A549 treated with CpdA at 1 μM for 4 hours (cell line): ENCODE measurements at places on chromosomes 6 and 20. TPM values are rescaled to one million over a fixed set of nuclear protein-coding genes. Genes with fewer than 3 reads are reported as not detected.

The CLPSL2 gene
- 1.0 to 1.4 TPM in 2 of 5 replicates, not detected in the others for total RNA-seq

The ZNF831 gene
- total RNA-seq: not detected in 5 replicates

The MOG gene
- total RNA-seq: not detected in 5 replicates

The SNAI1 gene
- total RNA-seq: 11.6 to 21.6 TPM (median 19.3 TPM) in 5 replicates

The FAM110A gene
- total RNA-seq: 7.2 to 12.3 TPM (median 11.4 TPM) in 5 replicates

The RNF39 gene
- 0.03 TPM in 1 of 5 replicates, not detected in the others for total RNA-seq

The RBM24 gene
- total RNA-seq: 9.3 to 12.2 TPM (median 11.0 TPM) in 5 replicates

The CDSN gene
- total RNA-seq: not detected in 5 replicates

The PACSIN1 gene
- total RNA-seq: 0.04 to 0.05 TPM (median 0.05 TPM) in 3 of 5 replicates, not detected in the others

The KHDC1 gene
- total RNA-seq: 3.2 to 4.8 TPM (median 3.8 TPM) in 5 replicates

The BMP2 gene
- total RNA-seq: 0.55 to 1.0 TPM (median 0.68 TPM) in 5 replicates

The PLA2G7 gene
- 0.03 to 0.07 TPM in 2 of 5 replicates, not detected in the others for total RNA-seq

The UTRN gene
- 8.4 to 17.2 TPM (median 10.2 TPM) in 5 replicates for total RNA-seq

The APOBEC2 gene
- not detected in 5 replicates for total RNA-seq

The PSORS1C2 gene
- total RNA-seq: not detected in 5 replicates

The LINC00237 gene
- total RNA-seq: not detected in 5 replicates

The TBXT gene
- total RNA-seq: not detected in 5 replicates

The DCDC2 gene
- total RNA-seq: 2.6 to 4.1 TPM (median 3.0 TPM) in 5 replicates

The TRAM2 gene
- 19.6 to 24.9 TPM (median 22.2 TPM) in 5 replicates for total RNA-seq

The TP53TG5 gene
- total RNA-seq: not detected in 5 replicates

The LAMA4 gene
- total RNA-seq: 0.88 to 2.5 TPM (median 1.7 TPM) in 5 replicates

The C6orf58 gene
- 0.14 to 0.21 TPM (median 0.21 TPM) in 3 of 5 replicates, not detected in the others for total RNA-seq

The ULBP3 gene
- total RNA-seq: 3.6 to 4.0 TPM (median 3.7 TPM) in 5 replicates

The WFDC2 gene
- 0.11 TPM in 1 of 5 replicates, not detected in the others for total RNA-seq

The SCRT2 gene
- not detected in 5 replicates for total RNA-seq

The ECT2L gene
- not detected in 5 replicates for total RNA-seq

The MYH7B gene
- total RNA-seq: 0.02 to 0.20 TPM (median 0.06 TPM) in 4 of 5 replicates, not detected in the other

The GDAP1L1 gene
- 0.16 TPM in 1 of 5 replicates, not detected in the others for total RNA-seq

The ZBP1 gene
- 0.02 to 0.10 TPM (median 0.07 TPM) in 3 of 5 replicates, not detected in the others for total RNA-seq

The CCR6 gene
- 0.05 TPM in 1 of 5 replicates, not detected in the others for total RNA-seq

The BPIFA1 gene
- not detected in 5 replicates for total RNA-seq

The SFTA2 gene
- total RNA-seq: not detected in 5 replicates

The SEMG1 gene
- not detected in 5 replicates for total RNA-seq

The CDH4 gene
- total RNA-seq: 6.0 to 9.2 TPM (median 8.7 TPM) in 5 replicates

The BCAS1 gene
- 0.50 to 0.84 TPM (median 0.62 TPM) in 5 replicates for total RNA-seq

The DOK5 gene
- 0.02 to 0.12 TPM in 2 of 5 replicates, not detected in the others for total RNA-seq

The RHAG gene
- 0.03 to 0.07 TPM in 2 of 5 replicates, not detected in the others for total RNA-seq

The STX11 gene
- total RNA-seq: 1.8 to 2.2 TPM (median 2.0 TPM) in 5 replicates

The ZSCAN31 gene
- 2.0 to 3.8 TPM (median 2.7 TPM) in 5 replicates for total RNA-seq

The RNF144B gene
- 0.30 to 0.53 TPM (median 0.42 TPM) in 5 replicates for total RNA-seq

The CTAGE9 gene
- total RNA-seq: not detected in 5 replicates

The MTCH1 gene
- 112 to 139 TPM (median 133 TPM) in 5 replicates for total RNA-seq

The CASP8AP2 gene
- 4.9 to 7.6 TPM (median 5.8 TPM) in 5 replicates for total RNA-seq

The TRPC4AP gene
- total RNA-seq: 52.0 to 59.2 TPM (median 57.5 TPM) in 5 replicates

The MYT1 gene
- total RNA-seq: 0.05 to 0.27 TPM (median 0.09 TPM) in 4 of 5 replicates, not detected in the other

The POLR3F gene
- 13.7 to 27.3 TPM (median 15.9 TPM) in 5 replicates for total RNA-seq

The TMEM244 gene
- total RNA-seq: not detected in 5 replicates

The FRK gene
- total RNA-seq: 1.4 to 1.8 TPM (median 1.5 TPM) in 5 replicates

The ARFGEF3 gene
- 0.51 to 0.64 TPM (median 0.59 TPM) in 5 replicates for total RNA-seq

The GJE1 gene
- not detected in 5 replicates for total RNA-seq

The FOXC1 gene
- 7.0 to 9.5 TPM (median 7.8 TPM) in 5 replicates for total RNA-seq

The ARMH2 gene
- total RNA-seq: not detected in 5 replicates

The CPXM1 gene
- total RNA-seq: not detected in 5 replicates

The GMPR gene
- 0.21 to 0.52 TPM (median 0.36 TPM) in 4 of 5 replicates, not detected in the other for total RNA-seq

The MUC22 gene
- 0.01 to 0.05 TPM (median 0.03 TPM) in 4 of 5 replicates, not detected in the other for total RNA-seq

The MCCD1 gene
- total RNA-seq: not detected in 5 replicates

The RING1 gene
- total RNA-seq: 18.0 to 27.4 TPM (median 24.9 TPM) in 5 replicates

The DEFB132 gene
- not detected in 5 replicates for total RNA-seq

The TGM3 gene
- total RNA-seq: 0.03 to 0.21 TPM (median 0.07 TPM) in 3 of 5 replicates, not detected in the others
